ENCODE measurements at places on chromosomes 2 and 18. TPM values are rescaled to one million over a fixed set of nuclear protein-coding genes. Genes with fewer than 3 reads are reported as not detected.

DNA sequence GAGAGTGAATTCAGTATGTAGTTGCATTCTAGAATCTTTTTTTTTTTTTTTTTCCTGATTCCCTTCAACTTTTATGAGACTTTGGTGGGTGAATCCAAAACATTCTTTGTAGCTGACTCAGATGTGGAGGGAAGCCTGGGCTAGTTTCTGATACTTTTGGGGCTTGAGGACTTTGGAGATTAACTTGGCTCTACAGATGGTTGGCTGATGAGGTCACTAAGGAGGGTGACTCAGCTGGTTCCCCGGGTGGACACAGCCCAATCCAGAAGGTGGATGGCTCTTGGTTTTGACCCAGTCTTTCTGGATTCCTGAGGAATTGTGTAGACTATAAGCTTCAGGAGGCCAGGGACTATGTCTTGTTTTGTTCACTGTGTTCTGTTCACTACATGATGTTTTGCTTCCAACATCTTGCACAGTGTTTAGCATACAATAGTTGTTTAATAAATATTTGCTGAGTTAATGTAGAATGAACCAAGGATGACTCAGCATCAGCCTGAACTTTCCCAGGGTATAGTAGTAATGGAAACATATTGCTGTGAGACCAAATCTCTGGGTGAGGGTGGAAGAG lies 30.5 kb downstream of the LAMA3 start:
- peak; percentile 87 for DNase-seq

The VAMP5 gene
- total RNA-seq, result 8.3 TPM

- no peak for DNase-seq
Measured at GRCh38 chr2:54712516-54712915, 10.9 kb upstream of the EML6 start.

The SRBD1 gene
- 5.8 TPM for total RNA-seq

DNA sequence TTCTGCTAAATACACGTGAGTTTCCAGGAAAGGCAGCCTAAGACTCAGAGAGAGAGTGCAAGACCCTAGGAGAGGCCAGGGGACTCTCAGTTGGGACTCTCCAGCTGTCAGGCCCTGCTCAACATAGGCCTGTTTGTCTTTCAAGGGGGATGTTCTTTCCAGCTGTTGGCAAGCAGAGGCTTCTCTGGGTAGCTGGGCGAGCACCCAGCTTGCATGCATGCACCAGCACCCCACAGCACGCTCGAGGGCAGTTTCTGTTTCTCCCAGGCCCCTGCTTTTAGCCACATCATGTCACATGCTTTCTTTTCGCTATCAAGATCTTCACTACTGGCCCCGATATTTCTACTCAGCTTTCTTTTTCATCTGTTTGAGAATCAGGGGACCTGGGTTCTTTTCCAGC lies 479.3 kb upstream of the HS6ST1 start:
- DNase-seq, result no peak
